ENCODE measurements at places on chromosomes 7 and 10. TPM values are rescaled to one million over a fixed set of nuclear protein-coding genes. Genes with fewer than 3 reads are reported as not detected.

- no peak for DNase-seq
Observed at GRCh38 chr7:127776776-127777386, 124.9 kb downstream of the SND1 start.

GRCh38 chr10:53079283-53079682, 306.7 kb upstream of the MBL2 start:
- no peak for DNase-seq

PIK3AP1 gene
- 4.5 TPM for total RNA-seq

ANKRD16 gene
- 6.1 TPM for total RNA-seq
